ENCODE measurements at places on chromosomes 4 and X.

- no peaks in the 10 kb centered on the region for H3K27me3 ChIP-seq
- peaks cover 44% of the 10 kb centered on the region for H3K4me1 ChIP-seq
- peaks cover 10% of the 10 kb centered on the region for H3K36me3 ChIP-seq
Measured at GRCh38 chr4:184745831-184746795, 12.2 kb upstream of the CENPU start.

DNA sequence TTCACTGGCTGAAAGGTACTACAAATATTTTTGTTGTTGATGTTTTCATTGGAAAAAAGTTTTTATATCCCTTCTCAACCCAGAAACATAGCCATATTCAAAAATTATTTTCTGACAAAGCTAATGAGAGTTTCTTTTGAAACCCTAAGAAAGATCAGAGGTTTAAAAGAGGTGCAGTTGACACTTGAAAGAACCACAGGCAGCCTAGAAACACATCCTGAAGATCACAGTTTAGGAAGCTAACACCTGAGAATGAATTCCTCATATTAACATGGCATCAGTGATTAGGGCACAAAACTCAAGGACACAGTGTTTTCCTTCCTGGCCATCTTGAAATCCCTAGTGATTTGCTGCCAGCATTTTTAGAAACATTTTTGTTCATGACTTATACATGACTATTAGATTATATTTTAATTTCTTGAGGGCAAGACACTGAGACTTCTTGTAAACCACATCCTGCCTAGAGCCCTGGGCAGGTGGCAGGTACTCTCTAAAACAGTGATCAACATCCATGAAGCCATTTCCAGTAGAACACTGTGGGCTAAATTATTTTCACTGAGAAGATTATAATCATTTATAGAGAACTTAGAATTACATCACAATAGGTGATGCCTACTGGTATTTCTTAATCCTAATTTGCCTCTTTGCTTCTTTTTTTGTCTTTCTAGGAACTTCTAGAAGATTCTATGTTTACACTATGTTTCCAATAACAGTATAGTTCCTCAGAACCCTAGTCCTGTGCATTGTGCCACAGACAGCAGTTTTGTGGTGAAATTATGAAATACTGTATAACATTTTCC, 80.0 kb downstream of the ARSJ start:
- H3K27me3 ChIP-seq = peaks cover 3% of the 10 kb centered on the region
- H3K36me3 ChIP-seq = no peaks in the 10 kb centered on the region
- no peak overlapping the region for H3K4me3 ChIP-seq
- H3K27ac ChIP-seq = peak overlapping the region; percentile 67

- peak overlapping the region; percentile 93 for H3K4me3 ChIP-seq
- peaks cover 12% of the 10 kb centered on the region for H3K4me1 ChIP-seq
- H3K27me3 ChIP-seq = no peaks in the 10 kb centered on the region
- no peaks in the 10 kb centered on the region for H3K36me3 ChIP-seq
Measured at GRCh38 chrX:120560405-120560841, 339 bp downstream of the CUL4B start.

DNA sequence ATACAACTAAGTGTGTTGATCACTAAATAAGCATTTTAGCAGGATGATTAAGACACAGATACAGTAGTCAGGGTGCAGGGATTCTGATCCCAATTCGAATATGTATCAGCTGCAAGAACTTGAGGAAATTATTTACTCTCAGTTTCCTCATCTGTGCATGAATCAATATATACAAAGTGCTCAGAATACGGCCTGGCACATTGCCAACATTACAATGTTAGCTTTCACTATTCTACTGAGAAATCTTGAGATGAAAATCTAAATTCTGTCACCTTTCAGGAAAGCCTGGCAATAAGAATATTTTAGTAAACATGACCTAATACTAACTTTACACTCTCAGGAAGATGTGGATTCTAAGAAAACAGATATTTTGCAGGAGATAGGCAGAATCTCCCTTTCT, 1001.6 kb upstream of the IGFBP7 start:
- DNase-seq = no peak
- no peak overlapping the region for H3K4me3 ChIP-seq
- no peaks in the 10 kb centered on the region for H3K36me3 ChIP-seq

- DNase-seq = no peak
- H3K4me3 ChIP-seq = no peak overlapping the region
- no peak overlapping the region for H3K27ac ChIP-seq
- no peaks in the 10 kb centered on the region for H3K36me3 ChIP-seq
Measured at GRCh38 chr4:75371915-75372314, 142.3 kb downstream of the RCHY1 start.

GRCh38 chrX:37314531-37314930, 34.6 kb upstream of the PRRG1 start:
- no peak overlapping the region for H3K27ac ChIP-seq
- DNase-seq = no peak
- H3K27me3 ChIP-seq = no peaks in the 10 kb centered on the region
- no peaks in the 10 kb centered on the region for H3K4me1 ChIP-seq
- no peak overlapping the region for H3K4me3 ChIP-seq

DNA sequence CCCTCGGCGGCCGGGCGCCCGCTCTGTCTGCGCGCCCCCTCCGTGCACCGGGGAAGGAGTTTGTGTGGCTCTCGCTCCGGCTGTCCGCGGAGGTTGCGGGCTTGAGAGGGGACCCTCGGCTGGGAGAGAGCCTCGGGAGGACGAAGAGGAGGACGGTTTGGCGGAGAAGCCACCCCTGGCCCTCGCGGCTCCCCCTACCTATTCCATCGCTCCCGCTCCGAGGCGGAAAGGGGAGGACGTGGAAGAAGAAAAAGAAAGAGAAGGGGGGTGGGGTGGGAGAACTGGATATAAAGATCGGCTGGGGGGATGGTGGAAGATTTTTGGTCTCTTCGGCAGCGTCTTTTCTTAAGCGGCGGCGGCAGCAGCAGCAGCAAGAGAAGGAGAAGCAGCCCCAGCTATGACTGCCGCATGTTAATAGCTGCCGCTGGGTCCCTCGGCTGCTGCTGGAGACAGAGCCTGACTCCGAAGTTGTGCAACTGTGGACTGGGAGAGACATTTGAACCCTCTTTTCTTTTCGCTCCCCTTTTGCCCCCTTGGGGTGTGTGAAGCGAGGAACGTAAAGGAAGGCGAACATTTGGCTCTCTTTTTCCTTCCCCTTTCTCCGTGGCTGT, 895 bp downstream of the ADGRL3 start:
- DNase-seq = no peak
- peaks cover 7% of the 10 kb centered on the region for H3K4me1 ChIP-seq

GRCh38 chr4:114636192-114636935, 37.8 kb downstream of the UGT8 start:
- DNase-seq = no peak
- H3K4me1 ChIP-seq = peaks cover 19% of the 10 kb centered on the region
- H3K27me3 ChIP-seq = no peaks in the 10 kb centered on the region
- H3K36me3 ChIP-seq = peaks cover 22% of the 10 kb centered on the region
- no peak overlapping the region for H3K27ac ChIP-seq
- H3K4me3 ChIP-seq = no peak overlapping the region

All from stimulated activated naive B cell treated with anti-CD40 and anti-IgM and Interleukin-4, amounts not matched to agents 10 μg/mL and 1 μg/mL and 100 μg/mL, for 72 hours (primary cell).